Spleen (tissue), 13 donors: ENCODE measurements at places on chromosomes 7 and 10.

- no peak for DNase-seq
Observed at GRCh38 chr10:107118866-107119265, 45.6 kb downstream of the SORCS1 start.

GRCh38 chr7:12984117-12984516 lies 296.7 kb downstream of the ARL4A start:
- DNase-seq: no peak

- DNase-seq: no peak
Observed at GRCh38 chr10:12547301-12547771, 198.0 kb downstream of the CAMK1D start.

DNA sequence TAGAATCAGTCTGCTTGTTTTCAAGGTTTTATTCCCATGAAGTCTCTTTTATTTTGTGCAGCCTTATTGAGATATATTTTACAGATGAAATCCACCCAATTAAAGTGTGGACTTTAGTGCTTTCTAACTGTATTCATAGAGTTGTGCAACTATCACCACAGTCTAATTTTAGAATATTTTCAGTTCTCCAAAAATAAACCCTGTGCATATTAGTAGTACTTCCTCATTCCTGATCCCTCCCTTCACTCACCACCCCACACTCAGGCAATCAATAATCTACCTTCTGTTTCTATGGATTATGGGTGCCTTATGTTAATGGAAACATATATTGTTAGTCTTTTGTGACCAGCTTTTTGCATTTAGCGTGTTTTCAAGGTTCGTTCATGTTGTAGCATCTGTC lies 185.7 kb upstream of the TMEM72 start:
- no peak for DNase-seq

- peak; percentile 85 for DNase-seq
Observed at GRCh38 chr7:5218564-5219360, 28.7 kb downstream of the WIPI2 start.

DNA sequence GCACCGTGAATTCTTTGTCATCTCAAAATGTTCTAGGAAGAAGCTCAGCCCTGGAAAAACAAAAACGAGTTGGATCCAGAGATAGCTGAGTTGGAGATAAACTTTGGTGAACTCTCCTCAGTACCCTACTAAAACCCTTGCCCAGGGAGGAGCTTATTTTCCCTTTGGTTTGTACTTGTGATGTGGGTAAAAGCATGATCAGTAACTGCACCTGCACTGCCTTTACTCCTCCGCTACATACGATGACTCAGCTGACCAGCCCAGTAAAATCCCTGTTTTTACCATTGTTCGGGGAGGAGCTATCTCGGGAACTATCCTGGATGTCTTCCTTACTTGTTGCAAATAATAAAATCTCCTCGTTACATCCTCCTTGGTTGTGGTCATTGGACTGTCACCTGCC lies 359.3 kb downstream of the SH2D4B start:
- DNase-seq: no peak
